ENCODE measurements at places on chromosomes 7 and 10. TPM values are rescaled to one million over a fixed set of nuclear protein-coding genes. Genes with fewer than 3 reads are reported as not detected.

DNA sequence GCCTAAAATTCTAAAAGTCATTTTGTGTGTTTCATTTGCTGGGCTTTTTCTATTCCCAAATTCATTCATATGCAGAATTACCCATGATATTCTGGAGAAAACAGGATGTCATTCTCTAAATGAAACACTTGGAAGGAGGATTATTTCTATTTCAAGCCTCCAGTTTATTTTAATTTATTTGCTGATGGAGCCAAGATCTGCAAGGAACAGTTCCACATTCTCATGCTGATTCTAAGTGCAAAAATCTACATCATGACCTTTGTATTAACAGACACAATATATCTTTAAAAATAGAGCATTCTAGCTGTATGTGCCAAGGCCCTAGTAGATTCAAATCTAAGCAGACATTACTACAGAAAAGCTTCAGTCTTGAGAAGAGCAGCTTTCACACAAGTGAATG, 51.3 kb upstream of the KCND2 start:
- DNase-seq = no peak

DNA sequence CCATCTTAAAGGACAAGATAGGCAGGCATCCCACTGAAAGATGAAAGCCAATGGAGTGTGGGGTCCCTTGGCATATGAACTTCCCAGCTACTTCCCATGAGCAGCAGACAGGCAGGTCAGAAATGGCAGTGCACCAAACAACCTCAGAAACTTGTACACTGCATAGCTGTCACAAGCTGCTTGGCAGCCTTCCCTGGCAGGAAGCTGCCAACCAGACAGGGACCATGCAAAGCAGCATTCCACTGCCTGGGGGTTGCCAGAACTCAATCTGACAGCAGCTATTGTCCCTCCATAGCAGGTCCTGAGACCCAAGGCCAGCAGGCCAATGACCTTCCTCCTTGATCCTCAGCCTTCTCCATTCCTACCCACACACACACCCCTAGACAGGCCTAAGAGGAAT, 139.5 kb downstream of the PLCE1 start:
- DNase-seq = peak; percentile 33

The PPP1R9A gene
- 11.5 TPM for total RNA-seq

GRCh38 chr7:159071260-159071659, 73.4 kb downstream of the VIPR2 start:
- no peak for DNase-seq

DNA sequence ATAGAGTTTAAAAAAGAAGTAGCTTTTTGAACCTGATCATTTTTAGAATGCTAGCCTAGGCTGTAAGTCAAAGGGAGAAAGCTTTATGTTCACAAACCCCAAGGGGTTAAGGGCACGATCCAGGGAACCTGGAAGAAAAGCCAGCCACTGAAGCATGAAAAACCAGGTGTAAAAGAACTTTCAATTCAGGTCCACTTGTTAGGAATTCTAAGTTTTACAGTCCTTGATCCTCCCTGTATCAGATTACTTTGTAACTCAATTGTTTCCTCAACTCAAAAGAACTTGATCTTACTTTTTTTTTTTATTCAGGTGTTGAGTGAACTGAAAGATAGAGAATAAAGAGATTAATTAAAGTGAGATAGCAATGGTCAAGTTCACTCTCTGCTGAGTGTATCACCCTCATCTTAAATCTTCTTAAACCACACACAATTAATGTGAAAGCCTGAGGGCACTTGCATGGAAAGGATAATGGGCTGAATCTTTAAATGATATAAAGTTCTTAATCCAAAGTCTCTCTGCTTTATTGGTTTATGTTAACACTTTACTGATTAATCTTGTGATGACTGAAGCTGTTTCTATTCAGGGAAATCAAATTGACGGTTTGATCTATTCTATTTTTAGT, 672.2 kb upstream of the LRRN3 start:
- no peak for DNase-seq

GRCh38 chr10:77793831-77794230, 132.7 kb downstream of the DLG5 start:
- DNase-seq = no peak

DNA sequence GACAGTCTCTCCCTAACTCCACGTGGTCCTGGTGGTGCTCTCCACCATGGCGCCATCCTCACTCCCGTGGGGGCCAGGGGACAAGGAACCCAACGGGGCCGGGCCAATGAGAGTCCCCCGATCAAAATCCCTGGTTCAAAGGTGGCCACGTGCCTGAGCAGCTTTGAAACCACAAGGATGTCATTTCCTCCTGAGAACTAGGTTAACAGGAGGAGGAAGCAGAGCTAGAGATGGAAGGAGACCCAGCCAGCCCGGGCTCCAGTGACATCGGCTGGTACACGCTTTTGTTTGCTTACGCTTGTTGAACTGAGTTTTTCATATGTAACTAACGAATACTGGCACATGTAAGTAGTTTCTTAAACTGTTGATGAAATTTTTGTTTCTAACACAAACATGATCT, 61.7 kb downstream of the PRPF18 start:
- no peak for DNase-seq

The STOX1 gene
- total RNA-seq = 3.9 TPM

The GPR37 gene
- 1.8 TPM for total RNA-seq

DNA sequence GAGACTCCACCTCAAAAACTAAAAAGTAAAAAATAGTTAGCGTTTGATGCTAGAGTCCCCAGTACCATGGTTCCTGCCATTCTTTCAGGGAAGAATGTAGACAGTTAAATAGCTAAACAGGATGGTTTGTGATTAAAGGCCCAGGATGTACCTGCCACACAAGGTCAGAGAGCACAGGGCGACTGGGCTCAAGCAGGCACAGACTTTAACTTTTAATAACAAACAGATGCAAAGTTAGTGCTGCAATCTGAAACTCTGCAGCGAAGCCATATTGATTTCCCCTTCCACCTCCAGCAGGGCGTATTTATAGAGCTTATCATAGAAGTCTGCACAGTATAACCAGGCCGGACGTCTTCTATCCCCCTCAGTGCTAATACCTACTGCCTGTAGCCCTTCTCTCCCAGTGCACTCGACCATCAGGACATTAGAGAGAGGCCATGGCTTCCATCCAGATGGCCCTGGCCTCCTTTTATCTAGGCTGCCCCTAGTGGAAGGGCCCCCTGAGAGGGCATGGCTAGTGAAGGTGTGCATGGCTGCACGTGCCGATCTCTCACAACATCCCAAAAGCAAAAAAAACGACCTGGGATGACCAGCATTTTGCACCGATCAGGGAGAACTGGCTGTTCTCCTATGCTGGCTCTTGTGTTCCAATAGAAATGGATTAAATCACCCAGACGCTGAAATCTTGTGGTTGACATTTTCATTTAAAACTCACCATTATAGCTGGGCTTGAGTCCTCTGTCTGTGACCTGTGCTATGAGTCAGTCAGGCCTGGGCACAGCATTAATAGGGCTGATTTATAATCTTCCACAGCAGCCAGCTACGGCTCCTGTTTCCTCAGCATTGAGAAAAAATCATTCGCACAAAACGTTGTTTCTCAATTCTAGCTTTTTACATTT, 7.6 kb upstream of the BAG3 start:
- no peak for DNase-seq

GRCh38 chr10:423178-423577, 266.3 kb downstream of the DIP2C start:
- DNase-seq = no peak

The LOXL4 gene
- total RNA-seq = 2.5 TPM

DNA sequence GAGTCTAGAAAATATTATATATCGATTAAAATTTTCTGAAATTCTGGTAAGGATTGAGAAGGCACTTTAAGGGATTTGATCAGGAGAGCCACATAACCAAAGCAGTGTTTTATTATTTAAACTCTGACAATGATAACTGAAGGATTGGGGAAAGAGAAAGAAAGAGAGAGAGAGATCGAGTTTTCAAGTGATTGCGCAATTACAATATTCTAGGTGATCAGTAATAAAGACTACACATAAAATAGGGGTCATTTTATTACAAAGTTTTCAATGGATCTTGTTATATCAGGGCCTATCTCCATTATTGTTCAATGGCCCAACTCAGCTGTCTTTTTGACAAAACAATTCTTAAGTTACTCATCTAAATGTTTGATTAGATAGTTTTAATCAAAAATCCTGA, 541.5 kb upstream of the ZWINT start:
- DNase-seq = no peak

DNA sequence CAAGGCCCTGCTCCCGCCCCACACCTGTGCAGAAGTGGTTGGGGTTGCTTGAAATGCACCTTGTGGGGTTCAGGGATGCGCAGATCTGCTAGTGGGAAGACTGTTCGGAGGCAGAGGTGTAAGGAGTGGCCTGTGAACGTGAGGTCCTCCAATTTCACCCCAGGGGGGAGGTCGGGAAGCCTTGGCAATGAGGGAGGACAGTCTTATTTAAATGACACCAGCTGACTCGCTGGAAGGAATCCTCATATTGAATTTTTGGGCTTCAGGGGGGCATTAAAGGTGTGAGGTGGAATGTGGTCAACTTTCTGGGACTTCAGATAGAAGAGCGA, 218.8 kb upstream of the CELF2 start:
- no peak for DNase-seq

- no peak for DNase-seq
Observed at GRCh38 chr7:44367475-44368043, 42.2 kb upstream of the CAMK2B start.

The C10orf53 gene
- total RNA-seq = not detected

DNA sequence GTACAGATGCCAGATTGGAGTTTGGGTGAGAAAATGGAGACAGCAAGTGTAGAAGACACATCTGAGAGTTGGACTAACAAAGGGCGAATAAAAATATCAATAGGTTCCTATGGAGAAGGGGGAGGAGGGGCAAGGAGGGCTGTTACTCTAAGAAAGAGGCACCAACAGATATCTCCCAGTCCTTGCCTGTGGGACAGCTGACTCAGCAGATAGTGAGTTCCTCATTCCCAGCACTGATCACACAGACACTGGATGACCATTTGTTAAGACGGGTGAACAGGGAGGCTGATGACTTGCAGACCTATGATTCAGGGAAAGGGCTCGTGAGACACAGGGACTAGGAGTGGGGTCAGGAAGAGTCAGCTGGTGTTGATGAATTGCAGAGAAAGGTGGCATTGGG, 5.7 kb upstream of the PRR15 start:
- DNase-seq = no peak

DNA sequence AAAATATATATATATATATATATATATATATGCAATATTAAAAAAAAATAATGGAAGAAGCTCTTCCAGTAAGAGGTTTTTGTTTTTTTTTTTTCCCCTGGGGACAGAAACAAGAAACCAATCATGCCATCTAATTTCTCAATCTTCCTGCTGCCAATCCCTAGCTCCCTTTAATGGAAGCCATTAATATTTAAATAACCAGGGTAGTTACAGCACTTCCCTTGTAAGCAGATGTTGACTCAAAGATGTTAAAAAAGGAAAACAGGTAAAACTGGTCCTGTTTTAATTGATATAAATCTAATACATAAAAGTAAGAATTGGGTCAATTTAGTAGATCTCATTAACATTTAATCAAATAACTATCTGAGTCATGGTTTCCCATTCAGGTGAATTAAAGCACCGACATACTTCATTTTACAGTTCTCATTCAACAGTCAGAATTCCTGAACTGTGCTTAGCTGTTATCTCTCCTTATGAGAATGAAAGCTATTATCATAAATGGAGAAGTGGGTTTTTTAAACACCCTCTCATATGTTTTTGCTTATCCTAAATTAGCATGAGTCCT, 22.6 kb downstream of the CPVL start:
- no peak for DNase-seq

DNA sequence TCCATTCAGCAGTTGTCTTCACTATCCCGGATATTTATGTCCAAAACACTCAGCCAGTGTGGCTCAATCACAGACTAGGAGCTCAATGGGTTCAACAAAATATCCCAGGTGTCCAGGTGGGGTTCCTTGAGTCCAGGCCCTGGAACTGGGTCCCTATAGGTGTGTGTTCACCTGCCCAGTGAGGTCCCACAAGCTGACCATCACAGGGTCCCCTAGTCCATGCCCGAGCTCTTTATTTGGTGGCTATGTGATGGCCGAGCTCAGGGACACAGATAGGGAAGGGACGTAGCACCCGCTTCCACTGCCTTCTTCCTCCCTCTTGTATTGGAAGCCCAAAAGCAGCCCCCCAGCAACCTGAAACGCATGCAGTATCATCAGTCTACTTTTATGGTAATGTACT, 78.9 kb upstream of the DDC start:
- no peak for DNase-seq

The GRM3 gene
- total RNA-seq = not detected

The SPACDR gene
- 4.2 TPM for total RNA-seq

- DNase-seq = no peak
Observed at GRCh38 chr7:117731455-117731854, 141.8 kb downstream of the CTTNBP2 start.

DNA sequence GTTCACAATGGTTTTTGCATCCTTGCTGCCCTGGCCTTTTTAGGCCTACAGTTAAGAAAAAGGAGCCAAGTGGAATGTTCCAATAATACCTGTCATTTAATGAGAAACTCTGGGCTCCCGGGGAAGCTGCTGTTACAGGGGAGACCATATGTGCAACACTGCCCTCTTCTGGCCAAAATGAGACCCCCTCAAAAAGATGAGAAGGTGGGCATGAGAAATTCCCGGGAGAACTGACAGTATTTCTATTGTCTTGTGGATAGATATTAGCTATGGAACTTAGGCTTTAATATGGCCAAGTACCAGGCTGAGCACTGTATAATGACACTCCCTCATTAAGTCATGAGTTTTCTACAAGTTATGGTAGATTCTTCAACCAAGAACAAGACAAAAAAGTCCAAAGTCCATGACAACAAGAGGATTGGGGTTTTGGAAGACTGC, 99.4 kb downstream of the CCDC3 start:
- no peak for DNase-seq

- no peak for DNase-seq
Observed at GRCh38 chr10:11357439-11357838, 254.0 kb downstream of the USP6NL start.

The EPO gene
- 0.30 TPM for total RNA-seq

GRCh38 chr7:5525271-5526099, 101.9 kb upstream of the TNRC18 start:
- peak; percentile 53 for DNase-seq

- no peak for DNase-seq
Observed at GRCh38 chr7:107122486-107122911, 46.3 kb upstream of the HBP1 start.

The LMOD2 gene
- total RNA-seq = not detected

- DNase-seq = no peak
Observed at GRCh38 chr7:61576-62360, 130.6 kb upstream of the FAM20C start.

The PRLHR gene
- not detected for total RNA-seq

The HYCC1 gene
- total RNA-seq = 25.1 TPM

- no peak for DNase-seq
Observed at GRCh38 chr7:106772655-106773108, 92.4 kb upstream of the PIK3CG start.

The DEPP1 gene
- 15.1 TPM for total RNA-seq

- no peak for DNase-seq
Observed at GRCh38 chr7:147071536-147071935, 954.9 kb downstream of the CNTNAP2 start.

DNA sequence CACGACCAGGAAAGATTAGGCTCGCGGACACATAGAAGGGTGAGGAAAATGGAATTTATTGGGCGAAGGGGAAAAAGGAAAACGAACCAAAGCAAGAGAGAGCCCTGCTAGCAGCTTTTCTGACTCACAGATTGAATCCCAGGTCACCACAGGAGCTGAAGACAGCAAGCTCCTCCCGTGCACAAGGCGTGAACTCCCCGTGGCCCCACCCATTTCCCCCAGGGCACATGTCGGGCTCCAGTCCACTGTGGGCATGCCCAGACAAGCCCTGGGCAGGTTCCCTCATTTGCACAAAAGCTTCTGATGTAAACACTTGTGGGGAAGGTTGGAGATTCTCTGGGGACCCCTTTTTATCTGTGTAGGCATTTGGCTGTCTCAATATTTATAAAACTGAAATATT, 582.4 kb downstream of the SUGCT start:
- DNase-seq = peak; percentile 96

The PTPRE gene
- 7.9 TPM for total RNA-seq

The SPDYE8 gene
- total RNA-seq = not detected
